Glomerular endothelial cell (primary cell): ENCODE measurements at places on chromosomes 11 and 22. TPM values are rescaled to one million over a fixed set of nuclear protein-coding genes. Genes with fewer than 3 reads are reported as not detected.

MRGPRD gene
- not detected in 2 replicates for total RNA-seq

- no peak for DNase-seq
Observed at GRCh38 chr11:29481738-29482137, 535.1 kb downstream of the KCNA4 start.

DNA sequence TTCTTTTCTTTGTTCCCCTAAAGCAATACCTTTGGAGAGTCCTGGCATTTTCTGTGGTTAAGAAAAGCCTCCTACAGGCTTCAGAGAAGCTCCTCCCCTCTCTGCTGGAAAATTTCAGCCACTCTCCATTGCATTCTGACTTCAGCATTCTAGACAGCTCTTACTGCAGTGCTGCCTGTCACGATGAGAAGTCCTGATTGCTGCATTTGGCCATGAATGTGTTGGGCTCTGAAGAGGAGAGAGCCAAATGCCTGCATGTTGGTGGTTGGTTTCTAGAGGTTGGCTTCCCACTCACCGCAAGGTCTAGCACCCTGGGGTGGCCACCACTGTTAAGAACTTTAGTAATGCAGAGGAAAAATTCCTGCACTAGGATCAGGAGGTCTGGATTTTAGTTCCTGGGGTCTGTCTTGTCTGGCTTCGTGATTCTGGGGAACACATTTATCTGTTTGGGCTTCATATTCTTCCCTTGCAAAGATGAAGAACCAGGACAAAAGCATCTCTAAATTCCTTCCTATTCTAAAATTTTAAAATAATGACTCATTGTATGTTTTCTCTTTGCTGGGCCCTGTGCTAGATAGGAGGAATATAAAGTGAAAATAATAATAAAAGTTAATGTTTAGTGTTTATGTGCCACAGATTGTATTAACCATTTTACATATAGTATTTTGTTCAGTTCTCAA lies 38.1 kb downstream of the COA4 start:
- DNase-seq: no peak

- no peak for DNase-seq
Observed at GRCh38 chr11:128733440-128734102, 39.7 kb downstream of the FLI1 start.

SLC2A11 gene
- 10.5 and 17.1 TPM in 2 replicates for total RNA-seq

GRCh38 chr22:44576311-44577260 lies 78.6 kb upstream of the RTL6 start:
- DNase-seq: no peak

- DNase-seq: no peak
Observed at GRCh38 chr11:65581928-65582327, 6.1 kb downstream of the EHBP1L1 start.

ACR gene
- total RNA-seq: 0.76 TPM in 1 of 2 replicates, not detected in the other

PGA5 gene
- total RNA-seq: not detected in 2 replicates

OR10G8 gene
- total RNA-seq: not detected in 2 replicates

RFPL2 gene
- not detected in 2 replicates for total RNA-seq

HBG1 gene
- total RNA-seq: not detected in 2 replicates

HORMAD2 gene
- not detected in 2 replicates for total RNA-seq

- no peak for DNase-seq
Observed at GRCh38 chr22:37985751-37986281, 1.5 kb upstream of the SOX10 start.

DNA sequence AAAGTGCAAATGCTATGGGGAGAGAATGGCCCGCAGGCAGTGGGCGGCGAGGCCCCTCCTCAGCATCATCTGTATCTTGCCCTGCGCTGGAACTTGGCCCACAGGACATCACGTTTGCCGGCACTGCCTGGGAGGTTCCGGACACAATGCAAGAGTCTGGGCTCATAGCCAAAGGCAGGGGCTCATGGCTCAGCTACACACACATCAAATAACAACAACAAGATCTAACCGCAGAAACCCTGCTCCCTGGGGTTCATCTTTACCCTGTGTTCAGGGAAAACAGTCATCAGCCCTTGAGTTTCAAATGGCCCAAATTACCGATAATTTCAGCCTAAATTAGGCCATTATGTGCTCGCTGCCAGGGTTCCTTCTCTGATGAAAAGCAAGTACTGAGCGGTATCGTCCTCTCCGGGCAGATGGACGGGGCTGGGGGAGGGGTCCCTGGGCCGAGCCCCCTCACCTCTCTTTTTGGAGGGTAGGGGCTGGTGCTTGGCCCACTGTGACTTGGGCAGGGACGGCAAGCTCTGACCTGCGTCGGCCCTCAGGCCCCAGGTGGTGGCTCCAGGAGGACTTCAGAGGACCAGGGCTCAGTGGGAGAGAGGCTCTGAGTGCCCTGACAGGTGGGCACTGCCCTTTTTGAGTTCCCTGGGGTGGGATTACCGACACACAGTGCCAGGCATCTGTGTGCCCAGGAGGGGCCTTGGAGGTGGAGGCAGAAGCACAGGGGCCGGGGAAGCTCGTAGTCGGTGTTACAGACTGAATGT lies 25.0 kb upstream of the GAL start:
- DNase-seq: peak; percentile 48

DNA sequence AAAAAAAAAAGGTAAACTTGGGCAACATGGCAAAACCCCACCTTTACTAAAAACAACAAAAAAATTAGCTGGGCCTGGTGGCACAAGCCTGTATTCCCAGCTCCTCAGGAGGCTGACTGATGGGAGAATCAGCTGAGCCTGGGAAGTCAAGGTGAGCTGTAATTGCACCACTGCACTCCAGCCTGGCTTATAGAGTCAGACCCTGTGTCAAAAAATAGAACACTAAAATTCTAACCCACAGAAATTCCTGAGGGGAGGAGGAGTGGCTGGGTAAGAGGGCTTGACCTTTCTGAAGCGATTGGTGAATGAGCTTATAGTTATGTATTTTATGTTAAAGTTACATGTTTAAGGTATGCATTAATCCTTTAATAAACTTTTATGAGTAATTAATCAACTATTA lies 53.3 kb downstream of the FAT3 start:
- no peak for DNase-seq

- no peak for DNase-seq
Observed at GRCh38 chr22:35482311-35482710, 58.3 kb upstream of the RASD2 start.

CTSW gene
- 0.35 TPM in 1 of 2 replicates, not detected in the other for total RNA-seq

GRCh38 chr22:23820748-23821211 lies 18.0 kb downstream of the DERL3 start:
- DNase-seq: no peak

GRCh38 chr11:119505861-119506260 lies 82.9 kb upstream of the THY1 start:
- no peak for DNase-seq

GRCh38 chr11:11461473-11461872 lies 108.4 kb upstream of the CSNK2A3 start:
- no peak for DNase-seq

TSPAN32 gene
- total RNA-seq: not detected in 2 replicates

CASP5 gene
- total RNA-seq: not detected in 2 replicates

MRGPRX4 gene
- not detected in 2 replicates for total RNA-seq

DNA sequence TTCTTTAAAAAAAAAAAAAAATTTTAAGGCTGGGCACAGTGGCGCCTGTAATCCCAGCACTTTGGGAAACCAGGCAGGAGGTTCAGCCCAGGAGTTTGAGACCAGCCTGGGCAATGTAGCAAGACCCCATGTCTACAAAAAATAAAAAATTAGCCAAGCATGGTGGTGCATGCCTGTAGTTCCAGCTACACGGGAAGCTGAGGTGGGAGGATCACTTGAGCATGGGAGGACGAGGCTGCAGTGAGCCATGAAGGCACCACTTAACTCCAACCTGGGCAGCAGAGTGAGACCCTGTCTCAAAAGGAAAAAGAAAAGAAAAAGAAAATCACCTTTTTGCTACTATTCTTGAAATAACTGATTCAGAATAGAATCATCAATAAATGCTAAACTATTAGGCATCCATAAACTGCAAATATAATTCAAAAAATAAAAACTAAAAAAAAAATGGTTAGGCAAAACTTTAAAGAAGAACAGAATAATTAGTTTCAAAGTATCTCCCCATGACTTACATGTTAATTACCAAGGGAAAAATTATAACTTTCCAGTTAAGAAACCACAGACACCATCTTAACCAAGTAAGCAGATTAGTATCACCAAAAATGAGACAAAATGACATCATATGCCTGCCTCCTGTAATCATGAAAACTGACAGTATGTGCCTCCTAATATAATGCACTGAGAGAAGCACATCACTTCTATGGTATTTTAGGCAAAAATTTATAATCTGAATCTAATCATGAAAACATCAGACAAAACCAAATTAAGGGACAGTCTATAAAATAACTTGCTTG lies 63.6 kb downstream of the DENND5A start:
- DNase-seq: no peak

- no peak for DNase-seq
Observed at GRCh38 chr11:69172674-69173073, 16.9 kb downstream of the SMIM38 start.

DNA sequence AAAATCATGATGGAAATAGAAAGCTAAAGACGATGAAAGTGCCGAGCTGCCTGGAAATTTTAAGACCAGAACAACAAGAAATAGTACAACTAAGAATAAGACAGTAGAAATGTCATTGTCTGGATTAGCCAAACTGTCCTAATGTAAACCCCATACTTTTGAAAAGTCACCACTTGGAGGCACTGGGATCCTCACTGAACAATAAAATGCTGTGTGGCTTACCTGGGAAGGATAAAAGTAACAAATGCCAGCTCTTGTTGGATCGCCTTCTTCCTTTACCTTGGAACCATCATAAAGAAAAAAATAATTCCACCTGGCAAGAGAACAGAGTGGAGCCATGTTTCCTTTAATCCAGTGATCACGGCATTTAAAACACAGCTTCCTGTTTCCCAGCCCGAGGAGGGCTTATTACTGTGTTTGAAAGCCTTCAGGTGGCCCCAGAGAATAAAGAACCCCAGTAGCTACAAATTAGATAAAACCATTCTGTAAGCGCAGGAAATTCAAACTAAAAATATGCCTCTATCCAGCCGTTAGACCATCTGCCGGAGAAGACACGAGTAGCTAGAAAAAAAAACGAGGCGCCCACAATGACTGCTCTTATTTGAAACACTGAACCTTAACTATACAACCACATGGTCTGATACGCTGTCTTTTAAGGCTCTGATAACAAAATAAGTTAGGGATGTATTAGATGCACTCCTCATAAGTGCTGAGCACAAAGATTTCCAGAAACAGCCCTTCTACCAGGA lies 4.4 kb downstream of the HPS4 start:
- DNase-seq: no peak

USP47 gene
- 38.9 and 54.6 TPM in 2 replicates for total RNA-seq
